ENCODE measurements at places on chromosomes 4 and X.

- DNase-seq, result no peak
Observed at GRCh38 chrX:114028907-114029662, 554.8 kb upstream of the HTR2C start.

DNA sequence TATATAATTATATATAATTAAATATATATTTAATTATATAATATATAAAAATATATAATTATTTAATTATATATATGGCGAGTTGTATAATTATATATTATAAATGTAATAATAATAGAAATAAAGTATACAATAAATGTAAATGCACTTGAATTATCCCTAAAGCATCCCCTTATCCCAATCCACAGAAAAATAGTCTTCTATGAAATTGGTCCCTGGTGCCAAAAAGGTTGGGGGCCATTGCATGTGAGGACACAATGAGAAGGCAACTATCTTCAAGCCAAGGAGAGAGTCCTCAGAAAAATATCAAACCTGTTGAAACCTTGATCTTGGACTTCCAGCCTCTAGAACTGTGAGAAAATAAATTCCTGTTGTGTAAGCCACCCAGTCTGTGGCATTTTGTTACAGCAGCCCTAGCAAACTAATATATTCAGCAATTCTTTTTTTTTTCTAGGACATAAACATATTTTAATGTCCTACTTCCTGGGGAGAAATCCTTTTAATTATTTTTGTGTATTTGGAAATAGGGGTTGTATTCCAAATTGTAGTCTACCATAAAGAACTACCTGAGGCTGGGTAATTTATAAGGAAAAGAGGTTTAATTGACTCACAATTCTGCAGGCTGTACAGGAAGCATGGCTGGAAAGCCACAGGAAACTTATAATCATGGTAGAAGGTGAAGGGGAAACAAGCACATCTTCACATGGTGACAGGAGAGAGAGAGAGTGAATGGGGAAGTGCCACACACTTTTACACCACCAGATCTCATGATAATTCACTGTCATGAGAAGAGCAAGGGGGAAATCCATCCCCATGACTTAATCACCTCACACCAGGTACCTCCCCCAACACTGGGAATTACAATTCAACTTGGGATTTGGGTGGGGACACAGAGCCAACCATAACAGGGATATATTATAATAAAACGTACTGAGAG is 22.9 kb upstream of the CXCL2 start:
- no peak for DNase-seq

DNA sequence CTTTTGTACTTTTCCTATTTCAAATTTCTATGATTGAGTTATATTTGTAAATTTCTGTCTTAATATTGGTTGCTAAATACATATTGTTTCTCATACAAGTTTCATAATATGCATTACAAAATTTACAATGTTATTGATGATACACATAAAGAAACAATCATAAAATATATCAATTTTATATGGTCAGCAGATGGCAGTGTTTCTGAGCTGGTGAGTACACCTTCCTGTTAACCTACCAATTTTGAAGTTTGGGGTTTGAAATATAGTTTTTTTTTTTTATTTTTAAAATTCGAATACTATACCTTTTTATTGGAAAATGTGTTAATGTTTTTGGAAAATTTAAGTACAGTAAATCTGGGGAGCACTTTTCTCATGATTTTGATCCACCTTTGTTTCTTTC is 1953.1 kb upstream of the ADGRL3 start:
- DNase-seq, result no peak

GRCh38 chrX:36963069-36963808 is 44.9 kb upstream of the FAM47C start:
- no peak for DNase-seq

- no peak for DNase-seq
Observed at GRCh38 chr4:84501721-84502267, 2.7 kb upstream of the NKX6-1 start.

DNA sequence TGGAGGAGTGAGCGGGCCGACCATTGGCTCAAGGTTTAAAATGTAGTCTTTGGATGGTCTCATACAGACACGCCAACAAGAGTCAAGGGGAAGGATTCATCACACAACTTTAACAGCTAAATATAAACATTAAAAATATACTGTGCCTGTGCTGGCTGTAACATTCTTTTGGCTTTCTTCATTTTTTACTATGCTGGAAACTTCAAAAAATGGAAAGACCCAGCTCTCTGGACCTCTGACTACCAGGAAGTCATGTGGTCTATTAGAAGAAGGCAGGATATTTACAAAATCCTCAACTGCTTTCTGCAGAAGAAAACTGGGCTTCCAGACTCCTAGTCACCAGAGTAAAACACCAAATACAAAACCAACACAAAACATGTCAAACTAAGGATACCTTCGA is 49.8 kb upstream of the KLF3 start:
- no peak for DNase-seq

DNA sequence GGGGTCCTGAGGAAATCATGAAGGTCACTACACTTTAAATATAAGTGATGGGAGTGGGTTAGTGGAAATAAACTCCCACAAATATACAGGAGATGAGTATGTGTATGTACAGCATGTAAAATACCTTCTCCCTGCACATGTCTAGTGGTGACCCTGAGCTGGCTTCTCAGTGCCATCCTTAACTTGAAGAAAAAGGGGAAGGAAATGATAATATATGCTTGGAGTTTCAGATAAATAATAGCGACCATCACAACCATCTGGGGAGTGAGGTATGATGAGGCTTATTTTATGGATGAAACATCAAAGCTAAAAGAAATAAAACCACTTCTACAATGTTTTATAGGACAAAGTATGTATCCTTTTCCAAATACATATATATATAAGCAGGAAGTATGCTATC is 41.0 kb upstream of the SORBS2 start:
- DNase-seq, result no peak

GRCh38 chrX:18725310-18725943 is 18.0 kb downstream of the PPEF1 start:
- no peak for DNase-seq

DNA sequence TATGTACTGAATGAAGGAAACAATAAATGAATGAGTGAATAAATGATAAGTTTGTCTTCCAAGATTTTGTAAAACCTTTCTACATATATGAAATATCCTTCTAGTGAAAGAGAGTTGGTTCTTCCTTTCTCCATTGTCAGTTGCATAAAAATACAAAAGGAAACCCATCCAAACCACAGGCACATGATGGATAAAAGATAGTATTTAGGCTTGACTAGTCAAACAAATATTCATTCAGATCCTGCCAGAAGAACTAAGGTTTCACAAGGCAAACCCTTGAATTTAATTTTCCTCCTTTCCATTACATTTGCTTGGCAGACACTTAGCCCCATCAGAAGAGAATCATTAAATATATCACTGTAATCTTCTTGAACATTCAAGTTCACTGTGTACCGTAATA is 208.4 kb downstream of the COL25A1 start:
- no peak for DNase-seq

- DNase-seq, result no peak
Observed at GRCh38 chrX:149074398-149074797, 430.7 kb downstream of the IDS start.

DNA sequence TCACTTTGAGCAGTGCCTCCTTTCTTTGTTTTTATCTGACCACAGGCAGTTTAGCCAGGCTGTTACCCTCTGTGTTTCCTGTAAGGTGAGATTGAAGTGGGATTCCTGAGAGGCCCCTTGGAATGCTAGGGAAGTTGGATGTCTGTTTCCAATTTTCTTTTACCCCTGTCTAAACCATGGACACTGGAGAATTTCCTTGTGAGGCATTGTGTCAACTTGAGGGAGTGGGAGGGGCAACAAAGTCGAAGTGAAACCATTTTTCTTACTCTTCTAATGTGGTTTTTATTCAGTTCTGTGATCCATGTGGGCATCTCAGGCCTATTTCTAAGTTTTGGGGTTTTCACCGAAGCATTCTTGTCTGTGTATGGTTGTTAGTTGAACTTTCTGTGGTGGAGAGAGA is 296.1 kb upstream of the UGT8 start:
- DNase-seq, result no peak

DNA sequence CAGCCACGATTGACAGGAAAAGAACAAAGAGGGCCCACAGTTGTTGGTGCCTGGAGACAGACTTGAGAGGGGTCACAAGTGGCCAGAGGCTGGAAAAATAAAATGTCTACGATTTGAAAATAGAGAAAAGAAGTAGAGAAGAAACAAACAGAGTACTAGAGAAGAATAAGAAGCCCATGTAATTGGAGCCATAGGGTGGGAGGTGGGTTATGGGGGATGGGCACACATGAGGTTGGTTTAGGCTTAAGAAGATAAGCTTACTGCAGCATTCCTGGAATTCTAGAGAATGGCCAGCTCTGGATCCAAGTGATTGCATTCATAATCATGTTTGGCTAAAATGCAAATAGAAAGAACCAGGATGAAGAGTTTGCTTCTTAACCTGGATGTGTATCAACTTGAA is 210.7 kb downstream of the MAML3 start:
- DNase-seq, result no peak

DNA sequence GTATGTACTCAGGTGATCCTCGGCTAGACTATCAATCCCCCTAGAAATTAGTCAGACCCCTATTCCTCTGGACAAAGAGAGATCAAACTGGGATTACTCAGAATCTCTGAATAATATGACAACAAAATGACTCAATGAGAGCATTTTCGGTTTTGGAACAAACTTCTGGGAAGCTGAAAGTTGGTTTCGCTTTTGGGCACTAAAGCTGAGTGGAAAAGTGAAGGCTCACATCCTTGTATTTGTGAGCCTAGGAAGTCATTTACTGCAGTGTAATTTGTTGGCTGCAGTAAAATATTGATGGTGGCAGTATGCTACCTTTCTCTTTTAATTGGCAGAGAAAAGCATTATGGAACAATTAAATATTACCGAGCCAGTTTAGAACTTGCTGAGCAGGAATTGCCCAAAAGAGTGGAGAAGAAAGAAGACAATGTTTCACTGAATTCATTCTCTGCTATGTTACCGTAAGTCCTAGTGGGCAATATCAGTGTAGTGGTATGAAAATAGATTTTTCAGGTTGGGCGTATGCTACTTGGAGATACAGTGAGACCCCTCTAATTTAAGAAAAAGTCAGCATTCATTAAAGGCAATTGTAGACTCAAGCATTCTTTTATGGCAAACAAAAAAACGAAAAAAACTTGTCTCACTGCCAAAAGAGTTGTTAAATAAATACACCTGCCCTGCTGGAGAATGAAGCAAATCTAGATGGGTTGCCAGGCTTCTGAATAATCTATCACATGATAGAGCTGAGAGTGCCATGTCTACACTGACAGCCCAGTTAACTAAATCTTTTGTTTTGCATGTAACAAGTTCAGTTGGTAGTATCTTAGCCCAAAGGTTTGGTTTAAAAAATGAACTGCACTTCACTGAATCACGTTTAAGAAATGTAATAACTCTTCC is 69.6 kb downstream of the AGTR2 start:
- DNase-seq, result no peak

DNA sequence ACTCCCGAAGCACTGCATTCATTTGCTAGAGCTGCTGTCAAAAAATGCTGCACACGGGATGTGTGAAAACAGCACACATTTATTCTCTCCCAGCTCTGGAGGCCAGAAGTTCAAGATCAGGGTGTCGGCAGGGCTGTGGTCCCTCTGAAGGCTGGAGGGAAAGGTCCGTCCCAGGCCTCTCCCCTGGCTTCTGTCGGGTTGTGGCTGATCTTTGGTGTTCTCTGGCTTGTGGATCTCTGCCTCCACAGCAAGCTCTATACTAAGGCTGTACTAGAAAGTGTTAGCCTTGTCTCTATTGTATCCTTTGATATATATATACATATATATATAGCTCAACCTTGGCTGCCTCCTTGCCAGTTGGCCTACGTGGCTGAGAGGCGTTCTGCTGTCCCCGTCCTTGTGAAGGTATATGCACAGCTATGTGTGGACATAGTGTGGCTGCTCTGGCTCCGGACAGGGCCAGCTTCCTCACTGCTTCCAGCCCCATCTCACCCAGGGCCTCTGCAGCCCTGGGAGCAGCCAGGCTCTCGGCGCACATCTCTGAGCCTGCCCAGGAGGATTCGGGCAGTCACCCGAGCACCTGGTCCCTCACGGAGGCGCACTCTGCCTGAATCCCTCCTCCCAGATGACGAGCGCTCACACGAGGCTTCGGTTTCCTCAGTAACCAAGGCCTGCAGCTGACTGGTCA is 15.0 kb upstream of the DUSP9 start:
- DNase-seq, result no peak

DNA sequence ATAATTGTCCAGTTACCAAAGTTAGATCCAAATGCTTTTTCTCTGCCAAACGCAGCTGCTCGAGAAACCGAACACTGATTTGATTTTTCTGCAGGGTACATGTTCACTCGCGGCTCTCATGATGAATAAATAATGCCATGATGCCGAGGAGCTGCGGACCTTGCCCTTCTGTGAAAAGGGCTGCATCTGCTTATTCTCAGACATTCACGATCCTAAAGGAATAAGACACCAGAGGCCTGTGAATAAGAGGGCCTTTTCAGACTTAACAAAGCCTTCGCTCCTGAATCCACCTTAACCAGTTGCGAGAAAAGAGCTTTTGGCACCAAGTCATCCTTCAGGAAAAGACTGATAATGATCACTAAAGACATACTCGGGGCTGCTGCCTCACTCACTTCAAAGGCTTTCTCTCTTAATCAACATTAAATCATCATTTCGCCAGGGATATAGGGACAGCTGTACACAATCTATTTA is 147.5 kb downstream of the FBXO8 start:
- DNase-seq, result no peak

DNA sequence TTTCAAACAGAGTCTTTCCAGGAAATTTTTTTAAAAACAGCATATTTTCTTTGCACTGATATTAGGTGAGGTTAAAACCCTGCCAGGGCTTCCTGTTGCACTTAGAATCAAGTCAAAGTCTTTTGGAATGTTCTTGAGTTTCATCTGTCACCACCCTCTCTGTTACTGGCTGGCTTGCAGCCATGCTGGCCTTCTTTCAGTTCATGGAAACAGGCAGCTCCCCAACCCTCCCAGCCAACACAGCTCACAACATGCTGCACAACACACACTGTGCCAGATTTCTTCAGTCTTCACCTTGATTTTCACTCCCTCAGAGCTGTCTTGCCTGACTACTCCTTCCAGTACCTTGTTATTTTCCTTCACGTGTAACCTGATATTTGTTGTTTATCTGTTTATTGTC is 129.5 kb downstream of the KCNIP4 start:
- no peak for DNase-seq

DNA sequence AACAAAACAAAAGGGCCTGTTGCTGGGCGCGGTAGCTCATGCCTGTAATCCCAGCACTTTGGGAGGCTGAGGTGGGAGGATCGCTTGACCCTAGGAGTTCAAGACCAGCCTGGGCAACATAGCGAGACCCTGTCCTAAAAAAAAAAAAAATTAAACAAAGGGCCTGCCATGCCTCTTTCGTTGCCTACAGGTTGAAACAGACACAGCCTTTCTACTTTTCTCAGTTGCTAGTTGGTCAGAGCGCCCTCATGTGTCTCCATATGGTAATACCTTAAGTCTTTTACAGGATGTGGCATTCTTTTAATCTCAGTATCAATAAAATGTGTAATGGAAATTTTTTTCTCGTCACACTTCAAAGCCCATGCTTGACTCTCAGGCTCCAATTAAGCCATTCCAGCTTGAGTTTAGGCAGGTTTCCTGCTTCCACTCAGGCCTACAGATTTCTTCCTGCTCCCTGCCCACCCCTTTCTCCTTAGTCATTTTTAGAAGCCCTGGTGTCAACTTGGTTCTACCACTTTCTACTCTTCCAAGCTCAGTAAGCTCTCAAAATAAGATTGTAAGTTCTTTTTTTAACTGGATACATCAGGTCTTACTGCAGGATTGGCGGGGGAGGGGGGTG is 4.6 kb upstream of the SOWAHD start:
- no peak for DNase-seq

All from stimulated activated CD8-positive, alpha-beta memory T cell treated with anti-CD3 and anti-CD28 coated beads, Interleukin-15, amount 100 ng/mL, for 24 hours (primary cell).